Spinal cord (tissue), 10 donors: ENCODE measurements at places on chromosomes 2 and 18. TPM values are rescaled to one million over a fixed set of nuclear protein-coding genes. Genes with fewer than 3 reads are reported as not detected.

Gene UGT1A9
- total RNA-seq = not detected

DNA sequence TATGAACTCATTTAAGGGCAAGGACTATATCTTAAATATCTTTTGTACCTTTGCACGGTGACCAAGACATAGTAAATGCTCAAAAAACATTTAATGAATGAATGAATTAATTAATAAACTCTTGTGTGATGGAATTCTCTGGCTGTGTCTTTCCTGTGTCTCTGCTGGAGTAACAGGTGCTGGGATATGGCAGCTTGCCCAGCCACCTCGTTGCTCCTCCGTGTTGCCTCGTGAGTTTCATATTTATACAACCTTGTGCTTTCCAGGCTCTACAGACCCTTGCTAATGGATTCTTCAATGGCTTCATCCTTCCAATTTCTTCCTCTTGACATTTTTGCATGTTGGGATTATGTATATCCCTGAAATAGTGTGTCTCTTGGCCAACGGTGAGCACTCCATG, 30.4 kb downstream of the CTAGE1 start:
- no peak for DNase-seq

GRCh38 chr2:134202371-134202770, 51.5 kb upstream of the MGAT5 start:
- no peak for DNase-seq

DNA sequence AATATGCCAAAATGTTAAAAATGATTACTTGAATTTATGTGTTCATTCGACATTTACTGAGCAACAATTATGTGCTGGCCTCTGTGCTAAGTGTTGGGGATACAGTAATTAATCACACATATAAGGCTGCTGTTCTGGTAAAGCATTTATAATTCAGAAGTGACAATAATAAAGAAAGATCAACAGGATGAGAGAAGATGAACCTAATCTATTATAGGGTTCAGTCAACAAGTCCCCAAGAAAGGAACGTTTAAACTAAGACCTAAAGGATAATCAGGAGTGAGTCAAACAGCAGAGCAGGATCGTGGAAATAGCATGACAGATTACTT, 60.1 kb upstream of the COX7A2L start:
- no peak for DNase-seq

DNA sequence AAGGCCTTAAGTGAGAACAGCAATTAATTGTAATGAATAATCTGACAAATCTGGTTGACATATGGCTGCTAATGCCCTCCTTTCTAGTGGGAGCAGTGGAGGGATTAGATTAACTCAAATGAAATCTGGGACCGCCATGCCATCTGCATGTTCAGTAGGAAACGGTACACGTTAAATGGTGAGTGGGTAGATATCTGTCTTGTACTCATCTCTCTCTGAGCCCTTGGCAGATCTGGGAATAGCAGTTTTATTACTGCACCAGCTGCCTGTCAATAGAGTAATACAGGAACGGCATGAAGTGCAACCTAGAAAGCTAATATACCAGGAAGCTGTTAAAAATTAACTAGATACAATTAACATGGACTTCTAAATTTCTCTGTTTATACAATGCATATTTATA, 258.8 kb downstream of the GPD2 start:
- no peak for DNase-seq
